ENCODE measurements at places on chromosomes 1 and 21. TPM values are rescaled to one million over a fixed set of nuclear protein-coding genes. Genes with fewer than 3 reads are reported as not detected.
A peak's percentile ranks its signal among the peaks of the same experiment; 100 is the strongest.

DNA sequence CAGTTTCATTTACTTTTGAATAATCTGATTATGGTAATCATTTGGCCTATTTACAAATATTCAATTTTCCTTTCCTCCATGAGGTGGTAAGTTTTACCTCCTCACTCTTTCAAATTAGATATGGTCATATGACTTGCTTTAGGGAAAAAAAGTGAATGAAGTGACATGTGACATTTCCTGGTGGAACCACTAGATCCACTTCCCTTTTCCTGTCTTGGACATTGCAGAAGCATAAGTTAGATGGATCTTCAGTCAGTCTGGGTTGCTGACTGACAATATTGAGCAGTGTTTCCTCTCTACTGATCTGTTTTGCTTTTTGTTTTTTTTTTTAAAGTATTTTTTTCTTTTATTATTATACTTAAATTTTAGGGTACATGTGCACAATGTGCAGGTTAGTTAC is 481.1 kb upstream of the PTBP2 start:
- no peak for DNase-seq

DNA sequence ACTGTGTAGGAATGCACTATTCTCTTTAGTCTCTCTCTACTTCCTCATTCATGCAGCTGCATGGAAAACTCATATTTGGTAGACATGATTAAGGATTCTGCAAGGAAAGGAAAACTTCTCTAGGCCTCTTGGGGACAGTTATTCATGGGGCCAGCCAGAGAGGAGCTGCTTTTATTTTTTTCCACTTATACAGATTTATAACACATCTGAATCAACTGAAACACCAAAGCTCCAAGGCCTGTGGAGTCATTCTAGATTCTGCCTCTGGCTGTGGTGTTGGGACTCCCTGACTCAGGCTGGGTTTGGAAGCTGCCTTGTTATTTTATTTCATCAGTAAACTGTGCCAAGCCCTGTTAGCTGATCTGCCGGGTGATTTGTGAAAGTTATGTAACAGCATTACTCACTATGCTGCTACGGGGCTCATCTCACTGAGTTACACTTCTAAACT is 83.9 kb upstream of the EDEM3 start:
- no peak for DNase-seq

GRCh38 chr1:235976490-235976889 is 88.4 kb downstream of the NID1 start:
- DNase-seq = no peak

DNA sequence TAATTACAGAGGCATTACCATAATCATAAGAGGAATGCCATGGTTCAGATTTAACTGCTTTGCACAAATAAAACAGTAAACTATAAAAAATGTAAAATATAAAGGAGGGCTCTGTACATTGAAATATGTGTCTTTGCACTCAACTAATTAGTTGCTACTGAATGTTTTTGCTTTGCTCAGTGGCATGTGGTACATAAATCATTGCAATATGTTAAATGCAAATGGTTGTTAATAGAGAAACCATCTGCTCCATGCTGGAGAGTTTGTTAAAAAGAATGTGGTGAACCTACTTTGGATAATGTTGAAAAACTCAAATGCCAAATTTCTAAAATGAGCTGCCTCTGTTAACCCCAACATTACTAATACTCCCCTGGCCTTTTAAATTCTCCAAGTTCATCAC is 201.5 kb downstream of the NTNG1 start:
- no peak for DNase-seq

GRCh38 chr1:8061210-8061609 is 35.1 kb upstream of the ERRFI1 start:
- DNase-seq = no peak

- no peak for DNase-seq
These were observed 66.8 kb downstream of the ACBD6 start for GRCh38 chr1:180435566-180435965.

- DNase-seq = no peak
These were observed 194.6 kb downstream of the PATJ start for GRCh38 chr1:61936839-61937238.

DNA sequence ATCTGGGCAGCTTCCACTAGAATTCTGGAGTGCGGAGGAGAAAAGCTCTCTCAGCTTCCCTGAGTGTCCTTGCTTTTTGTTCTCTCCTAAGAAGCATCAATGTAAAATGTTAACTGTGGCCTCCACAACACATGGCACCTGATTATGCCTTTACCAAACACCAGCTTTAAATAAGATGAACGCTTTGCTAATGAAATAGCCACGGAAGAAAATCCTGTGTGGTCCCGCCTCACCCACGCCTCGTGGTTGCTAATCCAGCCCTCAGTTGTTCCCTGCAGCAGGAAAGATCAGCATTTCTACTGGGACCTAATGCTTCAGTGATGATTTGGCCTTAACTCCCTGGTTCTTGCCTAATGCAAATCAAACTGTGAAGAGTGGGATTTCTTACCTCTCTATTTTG is 1.8 kb upstream of the ERG start:
- DNase-seq = no peak

GRCh38 chr1:158035976-158036583 is 42.6 kb downstream of the KIRREL1 start:
- no peak for DNase-seq

DNA sequence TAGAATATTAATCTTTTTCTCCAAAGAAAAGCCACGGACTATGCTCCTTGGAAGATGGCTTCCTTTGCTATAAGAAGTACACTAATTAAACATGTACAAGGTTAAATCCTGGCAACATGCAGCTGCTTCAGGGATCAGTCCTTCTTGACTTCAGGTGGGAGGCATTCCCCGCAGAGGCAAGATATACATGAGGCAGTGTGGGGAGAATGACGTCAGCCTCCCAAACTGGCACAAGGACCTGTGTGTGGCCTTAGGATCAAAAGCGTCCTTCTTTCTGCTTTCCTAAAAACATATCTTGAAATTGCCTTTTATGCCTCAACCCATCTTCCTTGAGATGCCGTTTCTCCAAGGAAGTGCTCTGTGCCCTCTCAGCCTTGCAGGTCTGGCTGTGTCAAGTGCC is 90.3 kb downstream of the WLS start:
- no peak for DNase-seq

- no peak for DNase-seq
These were observed 444 bp upstream of the AGTRAP start for GRCh38 chr1:11735531-11735853.

DNA sequence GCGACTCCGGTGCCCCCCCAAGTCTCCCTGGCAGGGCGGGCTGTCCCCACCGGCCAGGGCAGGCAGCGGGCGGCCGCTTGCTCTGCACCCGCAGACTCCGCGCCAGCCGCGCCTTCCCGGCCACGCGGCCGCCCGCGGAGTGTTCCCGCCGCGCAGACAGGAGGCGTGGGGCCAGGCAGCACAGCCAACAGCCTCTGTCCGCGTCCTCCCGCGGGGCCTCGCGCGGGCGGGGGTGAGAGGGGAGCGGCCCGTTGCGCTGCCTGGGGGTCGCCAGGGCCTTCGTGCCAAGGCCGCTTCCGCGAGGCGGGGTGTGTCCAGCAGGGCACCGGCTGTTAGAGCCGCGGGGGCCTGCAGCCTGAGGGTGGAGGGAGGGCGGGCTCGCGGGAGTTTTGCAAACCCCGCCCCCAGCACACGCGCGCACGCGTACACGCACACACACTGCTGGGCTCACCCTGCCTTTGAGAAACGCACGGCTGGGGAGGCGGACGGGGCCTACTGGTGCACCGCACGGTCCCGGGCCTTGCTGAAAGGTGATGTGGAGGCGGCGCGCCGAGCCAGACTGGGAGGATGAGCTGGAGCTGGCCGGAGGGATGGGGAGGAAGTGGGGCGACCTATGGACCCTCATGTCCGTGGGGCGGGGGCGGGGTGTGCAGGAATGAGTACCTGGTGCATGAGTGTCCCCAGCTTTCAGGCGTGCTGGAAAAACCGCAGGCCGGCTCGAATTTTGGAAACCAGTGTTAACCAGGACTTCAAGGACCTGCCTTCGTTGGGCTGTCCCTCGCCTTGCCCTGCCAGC is 41.5 kb downstream of the KIAA1614 start:
- DNase-seq = peak; percentile 77

- DNase-seq = no peak
These were observed 5.2 kb downstream of the BCAR3 start for GRCh38 chr1:93676427-93676826.

DNA sequence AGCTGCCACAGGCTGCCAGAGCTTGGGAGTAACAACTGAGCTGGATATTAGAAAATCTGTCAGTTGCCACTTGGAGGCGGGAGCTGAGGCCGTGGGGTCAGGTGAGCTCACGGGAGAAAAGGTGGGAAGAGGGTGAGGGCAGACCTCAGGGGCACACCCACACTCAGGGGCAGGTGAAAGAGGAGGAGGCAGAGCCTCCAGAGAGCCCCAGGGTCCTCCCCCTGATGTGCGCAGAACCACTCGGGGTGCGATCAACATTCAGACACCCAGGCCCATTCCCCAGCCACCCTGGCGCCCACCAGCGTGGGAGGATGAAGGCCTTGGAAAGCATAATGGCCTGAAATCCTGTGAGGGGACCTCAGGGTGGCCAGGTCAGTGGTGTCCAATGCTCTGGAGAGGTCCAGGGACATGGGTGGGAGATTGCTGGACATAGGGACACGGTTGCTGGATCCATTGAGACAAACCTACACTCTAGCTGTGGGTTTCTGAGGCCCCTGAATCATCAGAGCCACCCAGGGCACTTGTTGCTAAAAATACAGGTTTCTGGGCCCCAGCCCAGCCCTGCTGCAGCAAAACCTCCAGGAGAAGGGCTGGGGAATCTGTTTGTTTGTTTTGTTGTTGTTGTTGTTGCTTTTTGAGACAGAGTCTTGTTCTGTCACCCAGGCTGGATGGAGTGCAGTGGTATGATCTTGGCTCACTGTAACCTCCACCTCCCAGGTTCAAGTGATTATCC is 49.4 kb upstream of the GPR153 start:
- DNase-seq = no peak

DNA sequence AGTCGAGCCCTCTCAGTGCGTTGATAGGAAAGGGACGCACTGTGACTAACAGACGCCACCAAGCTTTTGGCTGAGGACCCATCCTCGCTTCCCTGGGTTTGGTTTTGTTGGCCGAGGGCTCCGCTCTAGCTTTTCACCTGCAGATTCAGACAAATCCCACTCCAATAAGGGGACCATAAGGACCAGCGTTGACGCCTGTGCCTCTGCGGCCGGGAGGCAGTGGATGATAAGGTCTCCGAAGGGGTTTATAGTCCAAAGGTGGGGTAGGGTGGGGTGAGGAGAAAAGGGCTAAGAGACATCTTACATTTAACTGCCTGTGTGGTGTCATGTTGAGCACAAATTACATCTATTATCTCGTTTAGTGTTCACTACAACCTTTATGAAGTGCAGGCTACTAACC is 760 bp downstream of the PEX14 start:
- no peak for DNase-seq

DNA sequence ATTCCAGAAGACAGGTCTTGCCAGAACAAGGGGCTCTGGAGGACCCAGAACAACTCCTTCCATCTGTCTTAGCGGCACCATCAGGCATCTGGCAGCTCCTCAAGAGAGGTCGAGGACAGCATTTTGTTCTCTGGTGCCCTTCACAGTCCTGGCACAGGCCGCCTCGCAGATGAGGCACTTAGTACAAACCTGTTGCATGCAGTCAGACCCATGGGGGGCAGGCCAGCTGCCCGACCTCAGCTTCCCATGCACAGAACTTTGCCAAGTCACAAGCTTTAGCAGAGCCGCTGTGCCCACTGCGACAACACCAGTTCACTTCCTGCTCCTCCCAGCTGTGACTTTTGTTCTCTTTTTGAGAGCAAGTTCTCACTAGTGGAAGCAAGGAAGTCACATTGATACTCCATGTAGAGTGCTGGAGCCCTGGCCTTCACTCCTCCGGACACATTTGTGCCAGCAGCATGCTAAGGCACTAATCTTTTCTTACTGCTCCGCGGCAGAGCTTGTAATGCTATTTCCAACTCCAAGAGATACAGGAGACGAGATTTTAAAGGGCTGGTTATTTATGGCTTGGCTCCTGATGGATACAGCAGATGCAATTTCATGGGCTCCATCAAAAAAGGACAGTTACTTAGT is 44.6 kb downstream of the HMGB4 start:
- no peak for DNase-seq

DNA sequence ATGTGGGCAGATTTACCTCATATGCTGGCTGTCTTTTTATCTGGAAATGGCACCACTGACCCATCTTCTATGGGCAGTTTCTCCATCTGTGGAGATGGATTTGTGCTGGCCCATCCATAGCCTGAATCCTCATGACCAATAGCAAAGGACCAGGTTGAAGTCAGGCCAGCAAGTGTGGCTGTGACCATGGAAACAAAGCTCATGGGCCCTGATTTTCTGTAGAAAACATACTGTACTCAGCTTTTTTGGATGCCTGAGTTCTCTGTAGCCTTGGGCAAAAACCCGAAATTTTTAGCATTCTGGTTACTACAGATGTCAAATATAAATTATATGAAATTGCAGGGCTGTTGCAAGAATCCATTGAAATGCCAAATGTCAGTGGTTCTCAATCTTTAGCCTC is 155.0 kb downstream of the PLXNA2 start:
- DNase-seq = no peak

GRCh38 chr1:241465673-241466072 is 53.9 kb downstream of the FH start:
- DNase-seq = no peak

DNA sequence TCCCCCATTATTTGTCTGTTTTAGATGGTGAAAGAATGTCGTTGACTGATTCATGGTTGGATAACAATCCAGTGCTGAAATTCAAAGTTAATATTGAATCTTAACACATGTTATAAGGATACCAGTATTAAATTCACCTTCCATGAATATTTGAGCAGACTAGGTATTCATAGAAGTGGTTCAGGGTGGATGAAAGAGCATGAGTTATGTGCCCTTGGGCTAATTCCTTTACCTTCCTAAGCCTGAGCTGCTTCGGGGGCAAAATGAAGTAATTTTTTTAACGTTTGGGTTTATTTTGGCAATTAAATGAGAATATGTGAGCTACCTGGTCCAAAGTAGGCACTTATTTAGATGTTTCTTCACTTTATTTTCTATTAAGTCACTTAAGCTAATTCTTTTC is 2.7 kb upstream of the PLPPR5 start:
- no peak for DNase-seq

DNA sequence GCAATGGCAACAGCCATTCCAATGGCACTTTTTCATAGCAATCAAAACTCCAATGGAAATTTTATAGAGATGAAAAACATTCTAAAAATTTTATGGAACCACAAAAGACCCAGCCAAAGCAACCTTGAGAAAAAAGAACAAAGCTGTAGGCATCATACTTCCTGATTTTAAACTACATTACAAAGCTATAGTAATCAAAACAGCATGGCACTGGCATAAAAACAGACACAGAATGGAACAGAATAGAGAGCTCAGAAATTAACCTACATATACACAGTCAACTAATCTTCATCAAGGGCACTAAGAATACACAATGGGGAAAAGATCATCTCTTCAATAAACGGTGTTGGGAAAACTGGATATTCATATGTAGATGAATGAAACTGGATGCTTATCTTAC is 401.5 kb downstream of the NPHP4 start:
- DNase-seq = no peak

Gene CSF3R
- polyA plus RNA-seq = 3.1 TPM

Gene MPL
- polyA plus RNA-seq = not detected

Gene RNU1-1
- 28.1 TPM for polyA plus RNA-seq

Gene DISP3
- 0.66 TPM for polyA plus RNA-seq

Gene ASCL5
- not detected for polyA plus RNA-seq

Gene FAM43B
- polyA plus RNA-seq = not detected

All from immature natural killer cell (primary cell).